Ammon's horn (tissue), 1 donor: ENCODE measurements at places on chromosomes 12 and 14.

GRCh38 chr12:92473564-92473963 lies 229.2 kb upstream of the PLEKHG7 start:
- no peak for DNase-seq

DNA sequence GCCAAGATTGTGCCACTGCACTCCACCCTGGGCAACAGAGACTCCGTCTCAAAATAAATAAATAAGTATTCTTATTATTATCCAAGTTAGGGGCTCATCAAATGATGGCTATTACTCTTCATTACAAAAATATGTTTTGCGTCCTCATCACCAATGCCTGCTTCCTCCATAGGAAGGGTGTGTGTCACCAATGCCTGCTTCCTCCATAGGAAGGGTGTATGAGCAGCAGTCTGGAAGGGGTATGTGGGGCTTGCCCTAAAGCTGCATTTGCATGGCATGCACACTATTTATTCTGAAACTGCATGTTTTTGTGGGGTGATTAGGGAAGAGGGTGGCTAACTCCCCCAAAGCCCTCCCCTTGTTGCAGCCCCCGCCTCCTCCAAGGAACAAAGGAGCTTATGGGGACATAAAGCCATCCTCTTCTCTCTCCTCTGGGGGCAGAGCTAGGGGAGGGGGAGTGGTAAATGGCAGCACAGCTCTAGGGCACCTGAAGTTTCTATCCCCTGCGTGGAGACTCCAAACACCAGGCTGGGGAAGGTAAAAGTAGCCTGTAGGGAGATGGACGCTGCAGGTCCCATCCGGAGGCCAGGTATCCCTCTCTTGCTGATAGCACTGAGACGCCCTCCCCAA lies 1.3 kb downstream of the CAMKK2 start:
- no peak for DNase-seq

DNA sequence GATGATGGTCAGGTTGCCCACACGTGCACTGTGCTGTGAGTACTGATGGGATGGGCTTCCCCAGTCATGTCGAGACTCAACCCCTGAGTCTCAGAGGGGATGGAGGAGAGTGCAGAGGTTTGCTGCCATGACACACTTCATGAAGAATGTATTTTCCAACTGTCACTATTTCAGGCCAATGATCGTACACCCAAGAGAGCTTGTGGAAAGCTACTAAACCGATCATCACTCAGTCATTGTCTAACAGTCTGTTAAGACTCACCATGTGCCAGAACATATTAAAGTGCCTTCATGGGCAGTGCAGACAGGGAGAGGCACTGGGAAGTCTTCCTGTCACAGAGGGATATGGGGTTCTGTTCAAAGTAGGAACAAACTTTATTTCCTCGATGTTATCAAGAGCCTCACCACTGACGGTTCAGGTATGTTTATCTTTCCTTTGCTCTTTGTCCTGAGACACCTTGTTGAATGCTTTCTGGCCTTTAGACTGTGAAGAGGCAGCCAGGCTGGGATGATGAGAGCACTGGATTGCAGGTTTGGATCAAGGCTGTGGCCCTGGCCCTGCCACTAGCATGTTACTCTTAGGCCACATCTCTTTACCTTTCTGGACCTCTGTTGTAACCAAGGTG lies 41.6 kb upstream of the NTF3 start:
- DNase-seq, result no peak

DNA sequence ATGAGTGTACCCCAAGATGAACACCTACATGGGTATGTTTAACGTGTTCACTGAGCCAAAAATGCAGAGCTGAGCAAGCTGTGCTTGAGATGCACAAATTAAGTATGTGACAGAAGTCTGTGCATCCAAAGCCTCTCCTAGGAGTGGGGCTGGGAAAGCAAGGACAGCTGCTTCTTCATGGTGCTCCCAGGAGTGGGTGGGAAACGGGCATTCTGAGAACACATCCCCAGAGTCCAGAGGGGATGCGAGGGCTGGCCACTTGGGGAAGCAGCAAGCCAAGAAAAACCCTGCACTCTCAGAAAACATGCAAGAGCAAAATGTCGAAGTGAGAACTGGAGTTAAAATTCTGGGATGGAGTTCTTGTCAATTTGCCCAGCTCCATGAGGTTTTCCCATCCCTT lies 414.3 kb downstream of the BCAT1 start:
- peak; percentile 22 for DNase-seq

- DNase-seq, result peak; percentile 2
These were observed 22.4 kb upstream of the GPR33 start for GRCh38 chr14:31510222-31510621.

GRCh38 chr14:39733741-39734140 lies 301.5 kb upstream of the FBXO33 start:
- no peak for DNase-seq

- DNase-seq, result peak; percentile 57
These were observed 133.1 kb downstream of the TMEM30B start for GRCh38 chr14:61147831-61148549.

DNA sequence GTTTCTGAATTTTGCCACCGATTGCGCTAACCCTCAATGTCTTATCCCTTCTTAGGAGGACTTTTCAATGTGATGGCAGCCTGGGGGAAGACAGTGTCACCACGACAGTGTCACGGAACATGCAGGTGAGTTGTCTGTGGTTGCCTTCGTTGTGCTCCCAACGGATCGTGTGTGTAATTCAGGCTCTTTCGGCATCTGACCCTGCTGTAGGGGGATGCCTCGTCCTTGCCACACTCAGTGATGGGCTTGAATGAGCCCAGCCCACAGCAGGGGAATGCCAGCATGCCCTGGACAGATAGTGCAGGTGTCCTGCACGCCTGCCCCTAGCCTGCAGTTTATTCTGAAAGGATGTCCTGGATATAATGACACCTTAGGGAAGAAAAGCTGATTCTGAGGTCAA lies 123.8 kb upstream of the RTL1 start:
- no peak for DNase-seq

DNA sequence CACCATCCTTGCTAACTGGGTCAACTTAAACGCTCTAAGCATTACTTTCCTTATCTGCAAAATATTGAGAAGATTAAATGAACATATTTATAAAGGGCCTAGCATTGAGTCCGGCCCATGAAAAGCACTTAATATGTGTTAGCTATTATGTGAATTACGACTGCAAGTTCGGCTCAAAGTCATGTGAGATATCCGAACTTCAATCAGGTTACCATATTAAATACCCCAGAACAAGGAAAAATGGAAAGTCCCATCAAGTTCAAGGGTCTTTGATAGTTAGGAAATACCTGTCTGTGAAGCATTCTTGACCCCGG lies 487 bp upstream of the NRDE2 start:
- no peak for DNase-seq

DNA sequence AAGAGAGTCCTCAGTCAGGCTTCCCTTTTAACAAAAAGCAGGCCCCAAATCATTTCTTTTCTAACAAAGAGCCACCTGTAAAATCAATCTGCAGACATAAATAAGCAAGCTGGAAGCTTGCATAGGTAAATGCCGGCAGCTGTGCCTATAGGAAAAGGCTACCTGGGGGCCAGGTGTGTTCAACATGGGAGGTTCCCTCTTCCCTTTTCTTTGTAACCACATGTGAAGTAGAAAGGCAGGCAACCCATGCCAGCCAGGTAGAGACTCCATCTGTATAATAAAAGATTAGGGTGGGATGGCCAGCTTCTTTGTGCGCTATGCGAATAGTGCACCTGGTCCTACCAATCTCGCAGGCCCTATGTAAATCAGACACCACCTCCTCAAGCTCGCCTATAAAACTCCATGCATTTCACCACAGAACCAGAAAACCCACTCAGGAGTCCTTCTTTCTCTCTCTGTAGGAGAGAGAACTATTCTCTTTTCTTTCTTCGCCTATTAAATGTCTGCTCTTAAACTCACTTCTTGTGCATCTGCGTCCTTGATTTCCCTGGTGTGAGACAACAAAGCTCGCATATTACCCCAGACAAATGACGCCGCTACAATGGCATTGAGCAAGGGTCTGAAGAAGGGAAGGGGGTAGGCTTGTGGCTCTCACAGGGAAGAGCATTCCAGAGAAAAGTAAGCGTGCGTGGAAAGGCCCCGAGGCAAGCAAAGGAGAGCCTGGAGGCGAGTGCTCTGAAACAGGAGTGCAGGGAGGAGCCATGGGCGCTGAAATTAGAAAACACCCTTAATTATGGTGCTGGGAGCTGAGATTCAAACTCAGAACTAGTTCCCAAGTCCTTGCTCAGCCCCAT lies 67.2 kb downstream of the TTC9 start:
- DNase-seq, result no peak

DNA sequence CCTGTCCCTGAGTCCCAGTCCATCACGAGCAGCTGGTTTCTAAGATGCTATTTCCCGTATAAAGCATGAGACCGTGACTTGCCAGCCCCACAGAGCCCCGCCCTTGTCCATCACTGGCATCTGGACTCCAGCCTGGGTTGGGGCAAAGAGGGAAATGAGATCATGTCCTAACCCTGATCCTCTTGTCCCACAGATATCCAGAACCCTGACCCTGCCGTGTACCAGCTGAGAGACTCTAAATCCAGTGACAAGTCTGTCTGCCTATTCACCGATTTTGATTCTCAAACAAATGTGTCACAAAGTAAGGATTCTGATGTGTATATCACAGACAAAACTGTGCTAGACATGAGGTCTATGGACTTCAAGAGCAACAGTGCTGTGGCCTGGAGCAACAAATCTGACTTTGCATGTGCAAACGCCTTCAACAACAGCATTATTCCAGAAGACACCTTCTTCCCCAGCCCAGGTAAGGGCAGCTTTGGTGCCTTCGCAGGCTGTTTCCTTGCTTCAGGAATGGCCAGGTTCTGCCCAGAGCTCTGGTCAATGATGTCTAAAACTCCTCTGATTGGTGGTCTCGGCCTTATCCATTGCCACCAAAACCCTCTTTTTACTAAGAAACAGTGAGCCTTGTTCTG lies 41.6 kb downstream of the DAD1 start:
- no peak for DNase-seq

- DNase-seq, result no peak
These were observed 52.3 kb upstream of the RD3L start for GRCh38 chr14:103994535-103995184.

DNA sequence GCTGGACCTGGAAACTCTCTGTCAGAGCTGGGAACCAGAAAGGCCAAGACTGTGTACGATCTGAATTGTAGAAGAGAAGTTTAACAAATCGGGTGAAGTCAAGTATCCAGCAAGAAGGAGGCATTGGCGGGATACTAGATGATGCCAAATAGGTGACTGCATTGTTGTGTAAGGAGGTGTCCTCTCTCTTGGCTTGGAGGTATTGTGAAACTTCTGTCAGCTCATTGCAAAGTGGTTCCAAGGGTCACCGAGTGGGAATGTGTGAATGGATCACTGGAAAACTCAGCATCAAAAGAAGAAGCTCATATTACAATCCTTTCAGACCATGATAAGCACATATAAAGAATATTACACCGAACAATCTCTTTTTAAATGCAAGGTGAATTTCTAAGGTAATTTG lies 11.7 kb downstream of the NAV3 start:
- no peak for DNase-seq
